ENCODE measurements at places on chromosomes 3 and 15.

DNA sequence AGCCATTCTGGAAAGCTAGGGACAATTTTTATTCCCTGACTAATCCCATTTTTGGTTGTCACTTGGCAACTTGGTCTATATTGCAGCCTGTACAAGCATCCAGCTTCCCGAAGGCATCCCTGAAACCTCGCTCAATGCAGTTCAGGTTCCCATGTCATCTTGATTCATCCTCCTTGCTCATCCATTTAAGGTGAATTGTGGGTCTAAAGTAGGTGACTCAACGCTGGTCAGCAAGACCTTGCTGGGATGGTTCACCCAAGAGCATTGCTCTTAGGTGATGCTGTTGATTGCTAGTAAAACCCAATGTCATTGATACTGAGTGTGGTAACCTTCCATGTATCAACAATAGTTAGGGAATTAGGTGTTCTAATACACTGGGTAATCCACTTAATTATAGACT lies 13.1 kb upstream of the RAB8B start:
- peak; percentile 89 for DNase-seq

- DNase-seq, result no peak
Measured at GRCh38 chr3:50100956-50101845, 12.5 kb downstream of the RBM5 start.

DNA sequence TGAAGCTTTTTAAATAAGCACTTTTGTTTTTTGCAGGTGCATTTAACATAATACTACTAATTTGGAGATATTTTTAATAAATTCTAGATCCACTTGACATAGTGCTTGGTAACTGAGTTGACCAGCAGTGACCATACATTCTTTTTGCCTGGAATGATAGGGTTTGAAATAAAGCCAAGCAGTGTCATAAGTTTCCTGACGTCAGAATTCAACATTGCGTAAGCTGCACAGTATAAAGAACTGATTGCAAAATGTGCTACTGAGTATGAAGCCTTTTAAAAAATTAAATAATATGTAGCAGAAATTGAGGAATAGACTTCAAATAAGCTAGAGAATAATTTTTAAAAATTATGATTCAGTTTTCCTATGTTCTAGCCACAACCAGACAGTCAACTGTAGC lies 454.6 kb upstream of the ARPP21 start:
- no peak for DNase-seq

- DNase-seq, result no peak
Measured at GRCh38 chr3:72077473-72078259, 292.7 kb upstream of the PROK2 start.

GRCh38 chr3:73478858-73479257 lies 145.9 kb downstream of the PDZRN3 start:
- DNase-seq, result no peak

DNA sequence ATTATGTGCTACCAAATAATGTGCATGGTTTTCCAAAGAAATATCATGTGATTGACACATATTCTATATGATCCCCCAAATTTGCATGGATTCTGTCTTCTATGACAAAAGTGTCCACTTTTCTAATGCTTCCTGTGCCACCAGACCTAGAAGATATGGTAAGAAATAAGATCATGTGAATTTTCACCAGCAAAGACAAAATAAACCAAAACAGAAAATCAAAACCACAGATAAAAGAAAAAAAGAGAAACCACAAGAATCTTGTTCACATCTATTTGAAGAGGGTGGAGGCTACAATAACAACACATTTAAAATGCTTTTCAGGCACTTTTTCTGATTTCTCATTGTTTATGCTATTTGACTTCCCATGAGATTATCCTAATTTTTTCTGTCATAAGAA lies 303.4 kb downstream of the DIPK2A start:
- no peak for DNase-seq

DNA sequence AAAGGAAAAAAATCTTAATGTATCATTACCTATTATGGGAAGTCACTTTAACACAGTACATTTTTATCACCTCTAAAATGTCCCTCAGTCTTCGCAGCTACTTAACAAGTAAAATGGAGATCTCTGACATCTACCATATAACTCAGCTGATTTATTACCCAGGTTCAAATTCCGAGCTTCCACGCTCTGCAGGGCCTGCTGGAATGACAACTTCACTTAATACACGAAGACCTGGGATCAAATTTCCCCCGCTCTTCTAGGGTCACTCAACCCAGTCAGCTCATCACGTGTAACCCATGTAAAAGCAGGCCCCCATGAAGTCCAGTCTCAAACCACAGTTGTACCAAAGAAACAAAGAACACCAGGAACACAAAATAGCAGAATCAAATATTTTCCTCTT lies 44.2 kb upstream of the ACP3 start:
- no peak for DNase-seq

- DNase-seq, result peak; percentile 94
Measured at GRCh38 chr15:39579487-39580116, 1.3 kb upstream of the THBS1 start.

DNA sequence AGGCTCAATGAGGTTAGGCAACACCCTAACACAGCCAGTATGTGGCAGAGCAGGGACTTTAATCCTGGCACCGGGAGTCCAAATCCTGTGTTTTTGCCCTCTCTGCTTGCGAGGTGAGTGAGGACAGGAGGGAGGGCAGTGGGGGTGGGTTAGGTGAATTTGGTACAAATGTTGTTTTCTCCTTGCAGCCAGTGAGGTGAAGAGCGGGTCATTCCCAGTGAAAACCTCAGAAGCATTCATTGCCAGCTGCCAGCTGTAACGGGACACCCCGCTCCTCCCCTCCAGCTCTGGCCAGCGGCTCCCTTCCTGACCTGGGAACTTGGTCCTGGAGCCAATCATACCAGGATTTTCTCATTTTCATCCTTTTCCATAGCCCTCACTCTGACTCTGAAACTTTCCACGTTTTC lies 45.7 kb upstream of the RAB6B start:
- DNase-seq, result no peak

DNA sequence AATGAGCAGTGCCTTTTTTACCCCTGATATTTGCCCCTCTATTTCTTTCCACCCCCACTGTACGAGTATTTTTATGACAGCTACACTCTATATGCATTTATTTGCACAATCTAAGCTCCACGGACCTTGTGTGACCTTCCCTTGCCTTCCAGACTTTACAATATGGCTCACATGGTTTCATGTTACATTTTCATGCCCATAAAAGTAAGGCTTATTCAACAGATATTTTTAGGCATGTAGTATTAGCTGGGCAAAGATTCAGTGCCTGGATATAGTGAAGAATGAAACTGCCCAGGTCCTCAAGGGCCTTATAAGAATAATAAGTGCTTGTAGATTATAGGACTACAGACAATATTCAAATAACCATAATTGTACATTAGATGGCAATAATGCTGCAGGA lies 481.9 kb upstream of the CNTN4 start:
- DNase-seq, result no peak

GRCh38 chr3:129161860-129162271 lies 1.0 kb upstream of the ISY1 start:
- DNase-seq, result no peak

GRCh38 chr3:179376474-179376873 lies 29.0 kb downstream of the MFN1 start:
- no peak for DNase-seq

DNA sequence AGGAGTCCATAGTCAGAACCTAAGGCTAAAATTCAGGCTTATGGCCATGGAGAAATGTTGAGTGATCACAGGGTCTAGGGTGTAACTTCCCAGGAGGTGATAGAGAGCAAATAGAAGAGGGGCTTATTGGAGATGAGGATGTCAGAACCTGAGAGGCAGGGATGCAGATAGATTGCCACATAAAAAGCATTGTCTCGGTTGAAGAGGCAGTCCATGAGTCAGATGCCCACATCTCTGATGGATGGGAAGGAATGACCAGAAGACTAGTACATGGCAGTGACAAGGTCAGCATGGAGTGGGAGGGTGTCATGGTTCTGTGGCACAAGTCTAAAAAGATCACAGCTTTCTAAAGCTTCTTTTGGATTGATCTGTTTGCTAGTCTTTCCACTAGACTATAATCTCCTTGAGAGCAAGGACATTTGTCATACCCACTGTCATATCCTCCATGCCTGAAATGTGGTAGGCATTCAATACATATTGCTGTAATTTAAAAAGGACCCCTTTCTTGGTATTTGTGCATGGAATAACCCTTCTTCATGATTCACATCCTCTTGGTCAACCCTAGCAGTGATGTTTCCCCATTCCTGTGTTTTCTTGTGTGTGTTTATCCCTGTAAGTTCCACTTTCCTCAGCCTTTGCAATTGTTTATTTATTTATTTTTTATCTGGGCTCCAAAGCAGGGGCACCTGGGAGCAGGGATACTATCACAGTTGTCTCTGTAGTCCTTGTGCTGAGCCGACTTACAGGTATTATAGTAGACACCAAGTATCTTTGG lies 613.4 kb upstream of the CFAP20DC start:
- no peak for DNase-seq

DNA sequence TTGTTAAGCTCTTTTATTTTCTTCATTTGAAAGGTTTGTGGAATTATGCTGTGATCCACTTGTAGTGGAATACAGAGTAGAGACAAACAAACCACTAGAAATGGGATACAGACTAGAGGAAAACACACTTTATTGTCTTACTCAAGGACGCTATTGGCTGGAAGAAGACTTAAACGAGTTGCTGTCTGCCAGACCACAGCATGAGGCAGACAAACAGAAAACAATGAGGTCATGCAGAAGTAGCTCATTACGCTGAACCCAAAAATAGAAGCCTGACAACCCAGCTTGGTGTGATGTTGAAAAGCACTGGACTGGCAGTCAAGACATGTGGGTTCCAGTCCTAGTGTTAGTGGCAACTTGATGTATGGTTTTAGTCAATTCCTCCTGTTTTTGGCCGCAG lies 62.4 kb upstream of the P3H2 start:
- peak; percentile 77 for DNase-seq

GRCh38 chr15:42042602-42043400 lies 22.0 kb upstream of the PLA2G4E start:
- no peak for DNase-seq

DNA sequence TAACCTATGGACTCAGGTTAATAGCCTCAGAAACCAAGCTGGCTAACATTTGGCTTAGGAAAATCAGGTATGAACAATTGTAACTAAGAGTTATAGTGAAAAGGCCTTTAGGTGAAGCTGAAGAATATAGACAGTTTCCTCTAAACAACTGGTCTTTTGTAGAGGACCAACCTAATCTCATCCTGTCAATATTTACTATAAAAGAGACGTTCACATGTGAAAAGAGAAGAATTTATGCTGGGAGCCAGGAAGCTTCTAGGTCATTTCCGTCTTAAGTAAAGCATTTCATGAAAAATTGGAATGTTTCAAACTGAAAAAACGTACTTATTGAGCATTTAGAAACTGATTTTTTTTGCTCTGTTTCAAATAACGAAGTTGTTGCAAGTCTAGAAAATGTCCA lies 764.3 kb upstream of the GOLIM4 start:
- no peak for DNase-seq

DNA sequence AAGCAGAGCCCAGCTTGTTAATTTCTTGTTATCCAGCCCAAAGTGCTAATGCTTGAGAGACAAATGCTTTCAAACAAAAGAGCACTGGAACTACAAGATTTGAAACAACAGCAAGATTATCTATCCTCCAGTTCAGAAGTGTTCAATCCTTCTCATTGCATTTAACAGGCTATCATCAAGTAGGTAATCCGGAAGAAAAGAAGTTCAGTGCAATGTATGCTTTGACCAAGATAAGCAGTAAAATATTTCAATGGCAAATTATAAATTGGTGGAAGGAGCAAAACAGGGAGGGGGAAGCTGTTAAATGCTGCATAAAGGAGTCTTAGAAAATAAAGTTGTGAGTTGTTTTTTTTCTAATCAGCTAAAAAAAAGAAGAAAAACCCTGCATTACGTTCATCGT lies 8.8 kb downstream of the LRIG1 start:
- no peak for DNase-seq

DNA sequence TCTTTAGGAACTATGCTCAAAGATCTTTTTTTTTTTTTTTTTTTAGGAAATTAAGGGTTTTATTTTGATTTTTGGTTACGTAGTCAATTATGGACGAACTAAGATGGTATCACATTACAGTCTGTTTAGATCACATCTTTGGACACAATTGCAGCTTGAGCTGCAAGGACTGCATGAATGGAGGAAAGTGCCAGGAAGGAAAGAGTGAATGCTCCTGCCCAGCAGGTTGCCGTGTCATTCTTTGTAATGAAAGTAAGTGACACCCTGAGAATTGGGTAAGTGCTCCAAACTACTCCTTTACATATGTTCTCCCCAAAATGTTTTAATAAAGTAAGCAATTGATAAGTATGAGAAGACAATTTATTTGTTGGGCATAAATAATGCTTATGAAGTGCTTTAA lies 716.5 kb upstream of the GOLIM4 start:
- no peak for DNase-seq

- no peak for DNase-seq
Measured at GRCh38 chr3:54198556-54198955, 76.2 kb downstream of the CACNA2D3 start.

DNA sequence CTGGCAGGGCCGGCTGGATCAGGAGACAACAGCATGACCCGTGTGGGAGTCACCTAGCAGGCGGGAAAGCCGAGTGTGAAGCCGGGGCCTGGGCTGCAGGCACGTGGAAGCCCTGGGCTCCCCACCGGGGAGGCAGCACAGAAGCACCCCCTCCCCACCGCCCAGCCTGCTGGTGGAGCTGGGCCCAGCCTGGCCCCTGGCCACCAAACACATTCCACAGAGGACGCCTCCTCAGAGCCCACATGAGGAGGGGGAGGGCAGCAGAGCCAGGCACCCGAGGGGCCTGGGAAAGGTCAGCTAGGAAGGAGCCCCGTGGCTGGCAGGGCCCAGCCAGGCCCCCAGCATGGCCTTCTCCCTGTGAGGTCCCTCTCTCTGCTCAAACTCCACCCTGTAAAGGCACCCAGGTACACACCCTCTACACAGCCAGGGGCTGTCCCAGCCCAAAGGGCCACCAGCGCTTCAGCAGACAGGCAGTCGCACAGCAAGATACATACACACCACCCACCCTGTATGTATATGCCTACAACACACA lies 4.5 kb downstream of the PLXNB1 start:
- DNase-seq, result no peak

- DNase-seq, result no peak
Measured at GRCh38 chr3:105860641-105861040, 8.2 kb downstream of the CBLB start.

GRCh38 chr3:42503957-42504333 lies 1.5 kb downstream of the VIPR1 start:
- no peak for DNase-seq

- no peak for DNase-seq
Measured at GRCh38 chr3:149701977-149702350, 44.1 kb upstream of the WWTR1 start.

GRCh38 chr3:31800436-31800835 lies 180.6 kb downstream of the OSBPL10 start:
- DNase-seq, result no peak

All from RCC 7860 (cell line).